ENCODE measurements at places on chromosomes 16 and 17.

DNA sequence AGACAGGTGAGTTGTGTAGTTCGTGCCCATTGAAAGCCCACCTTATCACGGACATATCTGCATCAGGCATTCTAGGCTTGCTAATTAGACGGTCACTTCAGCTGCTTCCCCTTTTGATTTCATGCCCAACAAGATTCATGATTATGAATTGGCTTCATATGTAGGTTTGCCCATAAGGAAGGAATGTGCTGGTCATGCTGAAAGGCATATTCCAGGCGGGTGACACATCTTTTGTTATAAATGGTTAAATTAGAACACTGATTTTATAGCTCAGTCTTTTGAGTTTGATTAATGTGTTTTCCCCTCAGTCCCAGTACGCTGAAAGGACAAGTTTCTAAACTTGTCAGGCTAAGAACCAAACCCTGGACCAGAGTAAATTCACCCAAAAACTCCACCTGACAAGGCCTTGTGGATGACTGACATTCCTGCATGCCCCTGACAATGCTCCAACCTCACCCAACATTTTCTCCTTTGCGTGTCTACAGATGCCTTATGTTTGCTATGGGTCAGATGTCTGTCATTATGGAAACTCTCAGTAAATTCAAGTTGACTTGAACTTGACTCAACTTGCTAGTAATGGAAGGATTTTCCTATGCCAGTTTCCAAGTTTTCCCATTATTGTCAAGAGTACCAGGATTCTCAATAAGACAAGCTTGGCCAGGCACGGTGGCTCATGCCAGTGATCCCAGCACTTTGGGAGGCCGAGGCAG is 421.9 kb downstream of the PMP22 start:
- no peak for DNase-seq

DNA sequence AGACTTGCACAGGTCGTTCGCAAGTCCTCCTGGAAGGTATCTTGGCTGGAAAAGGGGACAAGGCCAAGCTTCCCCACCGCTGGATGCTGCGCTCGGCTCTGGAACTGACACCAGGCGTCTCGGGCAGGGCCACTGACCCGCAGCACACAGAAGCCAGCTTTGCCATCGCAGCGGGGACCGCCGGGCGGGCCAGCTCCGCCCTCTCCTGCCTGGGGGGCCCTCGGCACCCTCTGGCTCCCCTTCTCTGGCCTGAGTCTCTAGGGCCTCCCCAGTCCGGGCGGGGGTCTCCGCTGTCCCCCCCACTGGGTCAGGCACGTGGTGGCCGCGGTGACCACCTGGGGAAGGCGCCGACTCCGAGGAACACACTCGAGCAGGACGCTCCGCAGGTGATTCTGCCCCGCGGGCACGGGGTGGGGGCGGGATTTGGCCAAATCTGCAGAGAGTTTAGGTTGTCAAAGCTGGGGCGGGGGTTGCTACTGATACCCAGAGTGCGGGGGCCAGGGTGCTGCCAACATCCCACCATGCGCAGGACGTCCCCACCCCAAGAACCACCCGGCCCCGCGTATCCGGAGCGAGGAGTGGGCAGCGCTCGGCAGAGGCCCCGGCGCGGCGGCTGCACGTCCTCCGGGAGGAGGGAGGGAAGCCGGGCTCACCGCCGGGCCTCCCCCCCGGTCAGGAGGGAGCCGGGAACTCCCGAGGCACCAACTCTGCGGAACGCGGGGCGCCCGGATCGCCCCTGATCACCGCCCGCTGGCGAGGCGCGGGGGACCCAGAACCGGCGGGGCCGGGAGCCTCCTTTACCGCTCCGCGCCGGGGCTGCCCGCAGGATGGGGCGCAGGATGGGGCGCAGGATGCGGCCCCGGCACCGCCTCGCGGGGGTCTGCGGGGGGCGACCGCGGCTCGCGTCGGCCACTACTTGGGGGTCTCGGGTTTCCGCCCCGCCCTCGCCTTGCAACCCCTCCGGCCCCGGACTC is 744 bp upstream of the METRNL start:
- no peak for DNase-seq

DNA sequence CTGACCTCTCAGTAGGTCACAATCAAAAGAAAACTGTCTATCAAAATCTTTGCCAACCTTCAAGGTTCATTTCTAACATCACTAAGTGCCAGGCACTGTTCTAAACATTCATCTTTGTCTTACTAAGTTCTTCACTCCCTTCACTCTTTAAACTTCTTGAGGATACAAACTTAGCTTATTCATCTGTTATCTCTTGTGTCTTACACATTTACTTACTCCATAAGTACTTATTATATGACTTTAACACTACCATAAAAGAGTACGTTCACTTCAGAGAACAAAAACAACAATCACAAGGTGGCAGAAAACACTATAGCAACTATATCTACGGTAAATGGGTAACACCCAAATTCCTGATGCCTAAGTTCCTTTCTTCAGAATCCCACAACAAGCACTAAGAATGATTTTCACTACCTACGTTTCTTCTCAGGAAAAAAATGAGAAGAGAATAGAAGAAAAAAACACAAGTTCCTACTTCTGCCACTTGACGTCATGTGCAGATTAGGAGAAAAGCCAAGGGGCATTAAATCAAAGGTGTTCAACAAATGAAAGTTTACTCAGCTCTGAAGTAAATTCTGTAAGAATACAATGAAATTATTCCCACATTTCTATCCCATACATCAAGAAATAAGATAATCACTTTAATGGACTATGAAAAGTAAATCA is 29.2 kb downstream of the KANSL1 start:
- DNase-seq, result no peak

GRCh38 chr17:68792873-68793272 is 162.3 kb downstream of the ABCA8 start:
- no peak for DNase-seq

GRCh38 chr16:19555938-19556771 is 652 bp downstream of the VPS35L start:
- DNase-seq, result no peak

- no peak for DNase-seq
Measured at GRCh38 chr17:16661217-16661616, 7.6 kb upstream of the ZNF624 start.

DNA sequence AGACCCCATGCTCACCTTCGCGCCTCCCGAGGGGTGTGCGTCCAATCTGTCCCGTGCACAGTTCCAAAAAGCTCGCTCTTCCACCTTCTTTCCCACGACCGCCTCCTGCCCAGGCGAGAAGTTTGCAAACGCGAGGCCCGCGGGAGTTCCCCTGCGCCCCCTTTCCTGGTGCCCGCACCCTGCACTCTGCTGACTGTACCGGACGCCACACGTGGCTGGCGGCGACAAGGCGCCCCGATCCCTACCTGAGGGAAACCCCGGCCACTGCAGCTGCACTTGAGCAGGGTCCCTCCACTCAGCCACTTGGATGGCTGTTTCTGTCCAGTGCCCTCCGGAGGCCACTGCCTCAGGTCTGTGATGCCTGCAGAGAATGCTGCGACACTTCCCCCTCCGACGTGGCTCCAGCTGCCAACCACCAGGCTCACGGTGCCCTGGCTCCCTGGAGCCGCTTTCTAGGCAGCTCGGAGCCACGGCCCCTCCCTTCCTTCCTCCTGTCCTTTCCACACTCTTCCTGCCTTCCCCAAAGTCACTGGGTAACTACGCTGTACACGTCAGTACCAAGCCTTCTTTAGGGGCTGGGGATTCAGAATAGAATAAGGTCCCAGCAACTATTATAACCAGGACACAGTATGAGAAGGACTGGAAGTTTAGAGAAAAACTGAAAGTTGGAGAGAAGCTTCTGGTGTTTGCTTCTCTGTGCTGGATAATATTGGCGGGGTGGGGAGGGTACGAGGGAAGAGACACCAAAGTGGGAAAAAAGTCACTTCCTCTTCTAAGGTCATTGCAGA is at the start of gene MLKL:
TSS of gene MLKL (minus strand) at position 425 of the 788 bp plus-strand sequence. CDS start 5,105 bp downstream, outside the sequence.
- peak; percentile 17 for DNase-seq

- DNase-seq, result no peak
Measured at GRCh38 chr17:27985736-27986399, 56.6 kb upstream of the NLK start.

GRCh38 chr16:608019-608418 is 18.2 kb downstream of the RAB40C start:
- no peak for DNase-seq

DNA sequence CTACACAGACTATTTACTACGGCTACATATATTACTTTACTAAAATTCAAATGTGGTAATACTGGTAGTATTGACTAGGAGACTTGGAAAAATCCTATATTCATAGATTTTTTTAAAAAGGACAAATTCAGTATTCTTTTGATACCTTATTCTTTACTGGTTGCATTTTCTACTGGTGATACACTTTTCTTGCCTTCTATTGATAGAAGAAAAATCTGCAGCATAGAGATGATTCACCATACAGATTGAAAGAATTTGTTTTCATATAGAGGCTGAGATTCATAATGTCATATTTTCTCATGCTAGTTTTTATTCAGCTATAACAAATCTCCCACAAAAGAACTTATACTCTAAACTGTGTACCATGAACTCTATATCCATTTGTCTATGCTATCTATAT is 195.4 kb upstream of the C17orf78 start:
- DNase-seq, result no peak

GRCh38 chr16:83728492-83728891 is 79.3 kb upstream of the HSBP1 start:
- no peak for DNase-seq

- no peak for DNase-seq
Measured at GRCh38 chr17:76370261-76370993, 14.0 kb upstream of the SPHK1 start.

GRCh38 chr17:14121952-14122351 is 52.6 kb downstream of the COX10 start:
- no peak for DNase-seq

DNA sequence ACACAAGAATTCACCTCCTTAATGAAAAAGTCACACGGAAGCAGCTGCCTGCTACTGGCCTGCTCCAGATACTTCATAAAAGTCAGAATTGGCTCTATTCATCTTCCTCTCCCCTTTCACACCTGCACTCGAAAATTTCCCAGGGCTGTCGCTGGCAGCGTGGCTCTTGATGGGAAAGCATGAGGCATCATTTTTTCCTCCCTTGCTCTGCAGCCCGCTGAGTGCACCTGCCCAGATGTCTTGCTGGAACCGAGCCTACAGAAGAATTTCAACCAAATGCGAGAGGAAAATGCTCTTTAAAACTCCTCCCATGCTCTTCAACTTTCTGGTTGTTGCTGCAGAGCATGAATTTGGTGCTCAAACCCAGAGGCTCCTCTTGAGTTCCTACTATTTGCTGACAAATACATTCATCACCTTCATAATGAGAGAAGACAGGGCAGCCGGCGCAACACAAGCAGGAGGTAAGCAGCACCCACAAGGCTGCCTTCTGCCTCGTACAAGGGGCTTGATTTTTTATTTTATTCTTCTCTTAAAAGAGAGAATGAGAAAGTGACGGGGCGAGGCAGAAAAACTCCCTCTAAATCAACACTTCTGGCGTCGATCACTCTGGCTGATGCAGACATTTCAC is 146.8 kb downstream of the ZFHX3 start:
- DNase-seq, result no peak

DNA sequence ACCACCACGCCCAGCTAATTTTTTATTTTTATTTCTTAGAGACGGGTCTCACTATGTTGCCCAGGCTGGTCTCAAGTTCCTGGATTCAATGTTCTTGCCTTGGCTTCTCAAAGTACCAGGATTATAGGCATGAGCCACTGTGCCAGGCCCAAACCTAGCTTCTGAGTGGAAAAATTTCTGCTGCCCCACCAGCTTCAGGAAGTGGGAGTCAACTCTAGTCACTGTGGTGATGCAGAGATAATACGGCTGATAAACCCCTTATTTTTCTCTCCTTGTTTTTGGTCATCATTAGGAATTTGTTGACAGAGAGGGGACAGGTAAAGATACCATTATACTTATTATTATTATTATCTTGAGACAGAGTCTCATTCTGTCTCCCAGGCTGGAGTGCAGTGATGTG is 27.8 kb upstream of the PHOSPHO1 start:
- no peak for DNase-seq

DNA sequence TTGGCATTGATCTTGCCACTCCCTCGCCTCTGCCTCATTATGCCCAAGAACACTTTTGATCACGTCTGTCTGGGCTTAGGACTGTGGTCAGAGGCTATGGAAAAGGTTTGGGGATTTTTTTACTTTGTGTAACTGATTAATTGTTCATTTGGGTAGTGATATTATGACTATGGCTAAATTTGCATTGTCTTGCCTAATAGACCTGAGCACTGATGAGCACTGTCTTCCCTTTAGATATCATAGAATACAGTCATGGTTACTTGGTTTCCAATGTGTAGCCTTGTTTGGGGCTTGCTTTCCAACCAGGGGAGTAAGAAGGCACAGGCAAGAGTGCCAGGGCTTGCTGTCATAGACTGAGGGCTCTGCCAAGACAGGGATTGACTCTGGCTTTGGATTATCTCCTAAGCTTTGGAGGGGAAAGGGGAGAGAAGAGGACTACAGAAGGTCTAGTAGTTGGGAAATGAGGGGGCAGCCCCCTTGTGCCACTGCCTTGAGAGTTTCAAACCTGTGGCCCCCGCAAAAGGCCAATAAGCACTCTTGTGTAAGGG is 13.7 kb downstream of the LIMD2 start:
- no peak for DNase-seq

DNA sequence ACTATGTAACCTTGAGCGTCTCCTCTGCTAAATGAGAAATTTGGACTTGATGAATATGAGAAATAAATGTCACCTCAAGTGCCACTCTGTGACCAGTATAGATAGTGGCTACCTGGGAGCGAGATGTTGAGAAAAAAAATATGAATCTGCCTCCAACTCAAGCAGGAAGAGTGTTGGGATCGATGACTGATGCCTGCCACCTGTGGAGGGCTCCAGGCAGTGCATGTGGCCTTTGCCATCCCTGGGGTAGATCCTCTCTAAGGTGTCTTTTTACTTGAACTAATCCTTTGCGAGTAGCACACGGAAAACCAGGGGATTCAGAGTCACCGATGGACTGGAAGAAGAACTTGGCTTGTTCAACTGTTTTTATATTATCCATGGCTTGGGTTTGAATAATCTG is 9.4 kb downstream of the CCDC182 start:
- no peak for DNase-seq

GRCh38 chr17:1025733-1026598 is 29.0 kb downstream of the TIMM22 start:
- DNase-seq, result no peak

DNA sequence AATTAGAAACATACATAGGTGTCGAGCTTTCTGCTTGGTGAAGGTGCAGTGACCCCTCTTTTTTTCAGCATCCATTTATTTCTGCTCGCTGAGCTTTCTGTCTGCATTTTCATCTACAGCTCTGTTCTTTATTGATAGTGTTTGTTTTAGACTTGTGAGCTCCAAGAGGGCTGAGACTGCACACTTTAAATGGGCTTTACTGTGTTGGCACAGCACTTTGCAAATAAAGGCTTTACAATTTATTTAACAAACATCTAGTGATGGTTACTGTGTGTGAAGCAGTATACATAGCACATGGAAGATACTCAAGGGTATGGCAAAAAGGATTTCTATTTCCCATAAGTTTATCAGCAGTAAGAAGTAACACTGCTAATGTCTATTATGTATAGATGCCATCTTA is 563.7 kb upstream of the HSBP1 start:
- no peak for DNase-seq

GRCh38 chr16:86227801-86228200 is 282.5 kb upstream of the FOXF1 start:
- no peak for DNase-seq

GRCh38 chr16:27465483-27465879 is 63.5 kb downstream of the IL21R start:
- DNase-seq, result no peak

GRCh38 chr16:25052151-25052511 is 37.0 kb upstream of the ARHGAP17 start:
- DNase-seq, result no peak

Measured in stimulated activated CD8-positive, alpha-beta memory T cell treated with anti-CD3 and anti-CD28 coated beads, Interleukin-2, amount 100 ng/mL, for 1 hour (primary cell).